ENCODE measurements at places on chromosomes 13 and 19.

DNA sequence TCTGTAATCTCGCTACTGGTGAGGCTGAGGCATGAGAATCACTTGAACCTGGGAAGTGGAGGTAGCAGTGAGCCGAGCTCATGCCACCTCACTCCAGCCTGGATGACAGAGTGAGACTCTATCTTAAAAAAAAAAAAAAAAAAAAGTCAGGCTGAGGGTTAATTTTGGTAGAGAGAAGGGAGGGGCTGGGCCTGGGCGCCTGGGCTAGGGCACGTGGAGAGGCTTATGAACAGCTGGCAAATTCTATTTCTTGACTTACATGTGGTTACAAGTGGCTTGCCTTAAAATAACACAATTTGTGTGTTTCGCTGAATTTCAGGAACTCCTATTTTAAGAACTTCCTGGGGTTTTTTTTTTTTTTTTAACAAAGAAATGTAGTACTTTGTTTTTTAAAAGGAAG lies 47.6 kb upstream of the MAP3K10 start:
- no peak overlapping the region for H3K4me3 ChIP-seq
- H3K27ac ChIP-seq, result no peak overlapping the region
- H3K36me3 ChIP-seq, result no peaks in the 10 kb centered on the region
- no peaks in the 10 kb centered on the region for H3K4me1 ChIP-seq

- H3K4me3 ChIP-seq, result no peak overlapping the region
- DNase-seq, result peak; percentile 72
- H3K27me3 ChIP-seq, result no peaks in the 10 kb centered on the region
- no peaks in the 10 kb centered on the region for H3K36me3 ChIP-seq
- peaks cover 8% of the 10 kb centered on the region for H3K4me1 ChIP-seq
These were observed 54.7 kb downstream of the C13orf46 start for GRCh38 chr13:113918981-113919701.

DNA sequence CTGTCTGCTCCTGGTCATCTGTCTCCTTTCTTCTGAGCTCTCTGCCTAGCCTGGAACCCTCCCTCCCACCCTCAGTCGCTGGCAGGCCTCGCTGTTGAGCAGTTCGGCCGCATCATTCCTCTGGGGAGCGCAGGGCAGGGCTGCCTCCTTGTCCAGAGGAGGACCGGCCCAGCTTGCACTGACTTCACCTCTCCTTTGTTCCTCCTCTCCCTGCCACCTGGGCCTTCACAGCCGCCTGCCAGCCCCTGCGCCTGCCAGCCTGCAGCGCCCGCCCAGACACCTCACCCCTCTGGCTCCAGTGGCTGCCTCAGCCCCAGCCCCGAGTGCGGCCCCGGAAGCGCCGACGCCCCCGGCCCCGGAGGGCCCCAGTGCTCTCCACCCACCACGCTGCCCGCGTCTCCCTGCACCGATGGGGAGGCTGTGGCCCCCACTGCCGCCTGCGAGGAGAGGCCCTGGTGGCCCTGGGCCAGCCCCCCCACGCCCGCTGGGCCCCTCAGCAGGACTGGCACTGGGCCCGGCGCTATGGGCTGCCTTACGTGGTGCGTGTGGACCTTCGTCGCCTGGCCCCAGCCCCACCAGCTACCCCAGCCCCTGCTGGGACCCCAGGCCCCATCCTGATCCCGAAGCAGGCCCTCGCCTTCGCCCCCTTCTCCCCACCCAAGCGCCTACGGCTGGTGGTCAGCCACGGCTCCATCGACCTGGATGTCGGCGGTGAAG lies 7.2 kb downstream of the KMT5C start:
- no peak overlapping the region for H3K27ac ChIP-seq
- peaks cover 6% of the 10 kb centered on the region for H3K36me3 ChIP-seq
- peaks cover 9% of the 10 kb centered on the region for H3K4me1 ChIP-seq

- H3K4me1 ChIP-seq, result no peaks in the 10 kb centered on the region
- no peak overlapping the region for H3K27ac ChIP-seq
- no peak for DNase-seq
- no peaks in the 10 kb centered on the region for H3K36me3 ChIP-seq
These were observed 2033.9 kb upstream of the PCDH20 start for GRCh38 chr13:63449550-63449949.

- no peak overlapping the region for H3K4me3 ChIP-seq
- H3K36me3 ChIP-seq, result no peaks in the 10 kb centered on the region
- H3K27ac ChIP-seq, result no peak overlapping the region
- no peaks in the 10 kb centered on the region for H3K4me1 ChIP-seq
- DNase-seq, result no peak
These were observed 583.0 kb upstream of the SPRY2 start for GRCh38 chr13:80923907-80924306.

GRCh38 chr13:27295660-27296059 lies 25.0 kb downstream of the RASL11A start:
- no peaks in the 10 kb centered on the region for H3K27me3 ChIP-seq
- H3K4me1 ChIP-seq, result no peaks in the 10 kb centered on the region
- no peak overlapping the region for H3K27ac ChIP-seq
- no peak for DNase-seq
- no peak overlapping the region for H3K4me3 ChIP-seq

DNA sequence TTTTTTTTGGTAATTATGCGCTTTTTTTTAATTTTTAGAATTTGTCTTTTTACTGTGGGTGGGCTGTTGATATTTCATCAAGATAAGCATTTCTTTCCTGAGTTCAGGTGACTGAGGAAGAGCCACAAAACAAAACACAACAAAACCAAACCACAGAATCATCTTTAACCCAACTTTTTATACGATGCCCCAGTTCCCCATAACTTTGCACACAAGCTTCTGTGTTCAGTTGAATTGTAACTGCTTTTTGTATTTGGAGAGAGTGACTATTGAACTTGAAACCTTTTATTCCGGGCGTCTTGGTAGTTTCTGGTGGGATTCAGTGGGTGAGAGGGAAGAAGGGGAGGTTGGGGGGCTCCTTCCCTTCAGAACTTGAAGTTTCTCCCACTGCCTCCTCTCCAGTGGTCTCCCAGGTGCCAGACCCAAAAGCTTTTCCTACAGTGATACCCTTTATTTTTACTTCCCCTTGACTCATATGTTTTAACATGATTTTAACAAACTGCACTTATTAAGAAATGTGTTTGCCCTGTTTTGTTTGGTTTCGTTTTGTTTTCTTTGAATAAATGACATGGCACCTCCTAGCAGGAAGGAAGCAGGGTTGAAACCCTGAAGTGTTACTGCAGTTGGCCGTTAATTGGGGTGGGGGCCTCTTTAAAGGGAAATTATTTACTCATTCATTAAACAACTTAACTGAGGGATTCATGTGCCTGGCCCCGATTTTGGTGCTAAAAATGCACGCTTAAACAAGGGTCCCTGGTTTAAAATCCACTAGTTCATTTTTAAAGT lies 2.7 kb upstream of the CCDC97 start:
- H3K27ac ChIP-seq, result peak overlapping the region; percentile 94
- H3K4me3 ChIP-seq, result no peak overlapping the region
- no peak for DNase-seq
- no peaks in the 10 kb centered on the region for H3K36me3 ChIP-seq
- no peaks in the 10 kb centered on the region for H3K27me3 ChIP-seq

GRCh38 chr13:33032037-33032625 lies 15.9 kb downstream of the KL start:
- H3K27ac ChIP-seq, result no peak overlapping the region
- H3K27me3 ChIP-seq, result no peaks in the 10 kb centered on the region
- no peaks in the 10 kb centered on the region for H3K36me3 ChIP-seq

- no peak for DNase-seq
- H3K27ac ChIP-seq, result no peak overlapping the region
- H3K36me3 ChIP-seq, result no peaks in the 10 kb centered on the region
- H3K4me3 ChIP-seq, result peak overlapping the region; percentile 34
- H3K4me1 ChIP-seq, result peaks cover 29% of the 10 kb centered on the region
These were observed 6.6 kb downstream of the SLITRK5 start for GRCh38 chr13:87677496-87678371.

- H3K4me1 ChIP-seq, result peaks cover 34% of the 10 kb centered on the region
- peak overlapping the region; percentile 82 for H3K4me3 ChIP-seq
- no peaks in the 10 kb centered on the region for H3K27me3 ChIP-seq
- H3K27ac ChIP-seq, result peak overlapping the region; percentile 93
These were observed 696 bp downstream of the NUP58 start for GRCh38 chr13:25302121-25302520.

- no peak overlapping the region for H3K27ac ChIP-seq
- H3K4me1 ChIP-seq, result no peaks in the 10 kb centered on the region
- no peak overlapping the region for H3K4me3 ChIP-seq
- H3K36me3 ChIP-seq, result no peaks in the 10 kb centered on the region
- H3K27me3 ChIP-seq, result no peaks in the 10 kb centered on the region
- no peak for DNase-seq
These were observed 39.1 kb downstream of the FAM216B start for GRCh38 chr13:42820451-42820850.

- H3K36me3 ChIP-seq, result no peaks in the 10 kb centered on the region
- H3K4me1 ChIP-seq, result no peaks in the 10 kb centered on the region
- H3K27ac ChIP-seq, result no peak overlapping the region
- no peaks in the 10 kb centered on the region for H3K27me3 ChIP-seq
- no peak for DNase-seq
These were observed 14.7 kb upstream of the ZNF14 start for GRCh38 chr19:19747357-19748220.

GRCh38 chr13:34019870-34020269 lies 201.9 kb downstream of the RFC3 start:
- no peaks in the 10 kb centered on the region for H3K27me3 ChIP-seq
- DNase-seq, result no peak
- no peak overlapping the region for H3K4me3 ChIP-seq
- H3K36me3 ChIP-seq, result no peaks in the 10 kb centered on the region
- H3K4me1 ChIP-seq, result no peaks in the 10 kb centered on the region

DNA sequence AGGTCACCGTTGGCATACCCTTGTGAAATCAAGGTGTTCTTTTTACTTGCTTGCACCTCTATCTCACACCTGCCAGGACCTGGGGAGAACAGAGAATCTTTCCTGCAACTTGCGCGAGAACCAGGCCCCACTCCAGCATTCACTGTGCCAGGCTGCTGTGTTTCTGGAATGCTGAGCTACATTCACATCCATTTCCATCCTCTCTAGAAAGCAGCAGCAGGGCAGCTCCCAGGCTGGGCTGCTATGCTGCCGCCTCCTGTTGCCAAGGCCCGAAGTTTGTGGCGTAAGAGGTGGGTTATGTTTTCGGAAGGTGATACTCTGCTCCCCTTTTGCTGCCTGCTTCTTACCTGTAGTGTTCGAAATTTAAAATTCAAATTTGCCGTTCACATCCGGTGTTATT lies 464.1 kb downstream of the KLF5 start:
- H3K4me3 ChIP-seq, result no peak overlapping the region
- no peaks in the 10 kb centered on the region for H3K27me3 ChIP-seq
- no peak overlapping the region for H3K27ac ChIP-seq
- H3K4me1 ChIP-seq, result peaks cover 18% of the 10 kb centered on the region
- DNase-seq, result no peak

DNA sequence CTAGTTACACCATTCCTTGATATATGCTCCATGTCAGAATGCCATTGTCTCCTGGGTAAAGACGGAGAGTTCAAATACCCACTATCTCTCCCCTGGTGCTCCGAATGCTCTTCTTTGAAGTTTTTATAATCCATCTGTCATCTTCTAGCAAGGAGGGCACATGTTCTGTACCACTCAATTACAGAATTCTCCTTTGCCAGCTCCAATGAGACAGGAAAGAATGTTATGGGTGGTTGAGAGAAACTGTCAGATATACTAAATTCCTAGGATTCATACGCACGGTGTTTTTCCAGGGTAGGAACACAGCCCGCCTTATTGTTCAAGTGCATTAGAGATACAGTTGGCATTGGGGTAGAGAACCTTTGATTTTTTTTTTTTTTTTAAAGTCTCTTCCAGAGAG lies 118.0 kb upstream of the ZNF536 start:
- H3K4me3 ChIP-seq, result no peak overlapping the region
- H3K27ac ChIP-seq, result no peak overlapping the region
- no peak for DNase-seq
- H3K36me3 ChIP-seq, result no peaks in the 10 kb centered on the region

DNA sequence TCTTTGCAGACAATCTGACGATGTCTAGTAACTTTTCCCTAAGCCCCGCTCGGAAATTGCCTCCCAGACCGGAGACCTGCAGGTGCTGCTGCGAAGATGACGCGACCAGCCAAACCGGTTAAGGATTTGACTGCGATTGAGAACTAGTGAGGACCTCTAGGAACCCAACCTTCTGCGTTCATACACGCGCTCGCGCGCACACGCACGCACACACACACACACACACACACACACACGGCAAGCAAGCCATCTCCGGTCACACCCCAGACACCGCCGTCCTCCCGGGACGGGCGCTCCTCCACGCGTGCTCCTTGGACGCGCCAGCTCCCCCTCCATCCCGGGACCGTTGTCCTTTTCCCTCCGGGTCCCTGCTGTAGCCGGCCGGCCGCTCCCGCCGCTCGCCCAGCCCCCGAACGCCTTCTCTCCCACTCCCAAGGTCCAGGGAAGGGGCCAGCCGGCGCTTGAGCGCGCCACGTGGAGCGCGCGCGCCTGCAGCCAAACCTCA lies 1.2 kb downstream of the TBC1D4 start:
- no peaks in the 10 kb centered on the region for H3K36me3 ChIP-seq
- peaks cover 23% of the 10 kb centered on the region for H3K4me1 ChIP-seq

- no peak overlapping the region for H3K4me3 ChIP-seq
- H3K4me1 ChIP-seq, result peaks cover 43% of the 10 kb centered on the region
- DNase-seq, result peak; percentile 95
- H3K27ac ChIP-seq, result peak overlapping the region; percentile 81
These were observed 85.7 kb downstream of the NUFIP1 start for GRCh38 chr13:44903574-44903985.

- DNase-seq, result no peak
- H3K4me3 ChIP-seq, result no peak overlapping the region
- no peaks in the 10 kb centered on the region for H3K36me3 ChIP-seq
- peaks cover 65% of the 10 kb centered on the region for H3K4me1 ChIP-seq
These were observed 19.4 kb upstream of the FOSB start for GRCh38 chr19:45448425-45448756.

DNA sequence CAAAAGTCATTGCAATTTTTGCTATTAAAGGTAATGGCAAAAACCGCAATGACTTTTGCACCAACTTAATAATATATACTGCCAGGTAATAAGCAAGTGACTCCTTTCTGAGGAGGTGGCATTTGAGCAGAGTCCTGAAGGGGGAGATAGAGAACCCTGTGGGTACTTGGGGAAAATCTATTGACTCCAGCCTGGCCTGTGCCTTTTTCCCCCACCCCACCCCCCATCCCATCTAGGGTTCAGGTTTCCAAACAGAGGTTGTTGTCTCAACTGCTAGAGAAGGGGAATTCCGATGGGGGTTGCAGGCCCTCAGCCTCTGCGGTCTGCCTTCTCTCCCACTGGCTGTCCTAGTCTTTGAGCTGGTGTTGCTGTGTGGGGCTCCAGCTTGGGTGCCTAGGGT lies 11.5 kb downstream of the S1PR2 start:
- no peaks in the 10 kb centered on the region for H3K36me3 ChIP-seq
- no peaks in the 10 kb centered on the region for H3K27me3 ChIP-seq
- H3K4me3 ChIP-seq, result no peak overlapping the region
- H3K4me1 ChIP-seq, result peaks cover 11% of the 10 kb centered on the region
- H3K27ac ChIP-seq, result no peak overlapping the region
- DNase-seq, result no peak

GRCh38 chr19:2274185-2274711 lies 7.7 kb downstream of the PEAK3 start:
- peak overlapping the region; percentile 99 for H3K27ac ChIP-seq
- peak overlapping the region; percentile 22 for H3K4me3 ChIP-seq
- no peak for DNase-seq
